ENCODE measurements at places on chromosomes 5 and 9. TPM values are rescaled to one million over a fixed set of nuclear protein-coding genes. Genes with fewer than 3 reads are reported as not detected.

Gene MAMDC4
- 4.3 TPM for total RNA-seq

Gene IRF1
- 68.0 TPM for total RNA-seq

Gene DOCK2
- total RNA-seq = 192 TPM

DNA sequence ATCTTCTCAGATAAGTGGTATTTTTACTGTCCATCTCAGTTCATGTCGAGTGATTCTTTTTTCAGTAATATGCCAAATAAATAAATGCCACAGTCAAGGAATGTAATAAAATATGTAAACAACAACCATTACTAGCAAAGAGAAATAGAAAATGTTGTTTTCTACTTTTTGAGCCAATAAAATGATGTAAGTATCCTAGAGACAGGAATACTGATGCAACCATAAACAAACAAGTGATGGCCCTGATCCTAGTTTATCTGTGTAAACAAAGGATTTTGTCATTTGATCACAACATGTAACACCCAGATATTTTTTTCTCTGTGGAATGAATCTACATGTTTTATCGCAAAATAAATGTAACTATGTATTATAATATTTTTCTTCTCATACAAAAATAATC is 1852.8 kb downstream of the EFNA5 start:
- no peak for DNase-seq
